ENCODE measurements at places on chromosomes 6 and 20. TPM values are rescaled to one million over a fixed set of nuclear protein-coding genes. Genes with fewer than 3 reads are reported as not detected.

Gene TMEM151B
- not detected for total RNA-seq

Gene SALL4
- not detected for total RNA-seq

Gene CFAP206
- 0.30 TPM for total RNA-seq

Gene TTI1
- total RNA-seq, result 19.7 TPM

Gene CRISP2
- 0.72 TPM for total RNA-seq

Gene ECT2L
- total RNA-seq, result 6.8 TPM

GRCh38 chr6:159693894-159694545 is 979 bp upstream of the SOD2 start:
- H3K27me3 ChIP-seq, result no peaks in the 10 kb centered on the region
- no peaks in the 10 kb centered on the region for H3K36me3 ChIP-seq
- no peak for DNase-seq
- H3K4me1 ChIP-seq, result peaks cover 5% of the 10 kb centered on the region
- H3K4me3 ChIP-seq, result peak overlapping the region; percentile 81
- H3K27ac ChIP-seq, result peak overlapping the region; percentile 92

DNA sequence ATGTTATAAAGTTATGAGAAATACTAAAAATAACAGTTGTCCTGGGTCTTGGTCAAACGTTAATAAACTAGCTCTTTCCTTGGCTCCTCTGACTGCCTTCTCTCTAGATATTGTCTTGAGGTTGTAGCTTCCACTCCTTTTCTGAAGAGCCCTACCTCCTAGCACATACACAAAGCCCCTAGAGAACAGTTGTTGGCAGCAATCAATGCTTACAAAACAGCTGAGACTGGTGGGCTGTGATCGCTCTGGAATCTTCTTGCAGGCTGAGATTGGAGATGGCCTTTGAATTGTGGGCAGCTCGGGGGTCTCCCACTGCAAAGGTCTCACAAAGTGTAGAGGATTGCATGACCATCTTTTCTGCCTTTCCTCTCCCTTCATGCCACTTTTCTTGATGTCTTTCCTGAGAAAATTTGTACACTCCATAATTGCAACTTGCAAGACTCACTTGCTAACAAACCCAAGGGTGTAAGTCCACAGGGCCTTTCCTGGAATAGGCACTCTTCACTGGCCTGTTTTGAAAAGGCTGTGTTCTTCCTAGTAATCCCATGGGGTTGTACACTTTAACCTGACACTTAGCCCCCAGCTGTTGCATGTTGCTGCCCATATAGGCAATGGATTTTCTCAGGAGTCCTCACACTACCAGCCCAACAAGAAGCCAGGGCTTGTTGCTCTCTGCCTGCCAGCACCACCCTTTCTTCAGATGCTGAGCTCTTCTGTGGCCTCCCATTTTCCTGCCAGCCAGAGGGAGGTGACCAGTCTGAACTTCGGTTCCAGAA is 99.9 kb downstream of the TCP11 start:
- DNase-seq, result no peak
- H3K27me3 ChIP-seq, result no peaks in the 10 kb centered on the region

- no peak overlapping the region for H3K4me3 ChIP-seq
- H3K36me3 ChIP-seq, result no peaks in the 10 kb centered on the region
- no peak for DNase-seq
- no peaks in the 10 kb centered on the region for H3K4me1 ChIP-seq
- no peak overlapping the region for H3K27ac ChIP-seq
These were observed 1013.7 kb upstream of the MAP3K7 start for GRCh38 chr6:91600561-91600960.

DNA sequence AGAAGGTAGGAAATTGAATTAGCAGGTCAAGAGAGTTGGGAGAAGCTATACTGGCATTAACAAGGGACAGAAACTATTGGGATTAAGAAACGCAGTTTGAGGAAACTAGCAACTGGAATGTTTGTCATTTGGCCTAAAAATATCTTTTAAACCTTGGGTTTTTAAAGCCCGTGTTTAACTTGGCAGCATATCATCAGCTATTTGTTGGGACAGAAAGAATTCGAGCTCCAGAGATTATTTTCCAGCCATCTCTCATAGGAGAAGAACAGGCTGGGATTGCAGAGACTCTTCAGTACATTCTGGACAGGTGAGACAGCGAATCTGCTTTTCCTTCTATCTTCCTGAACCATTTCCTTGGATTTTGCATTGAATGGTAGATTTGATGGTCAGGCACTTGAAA is 17.8 kb downstream of the ACTR5 start:
- peaks cover 3% of the 10 kb centered on the region for H3K4me1 ChIP-seq
- no peak overlapping the region for H3K4me3 ChIP-seq
- H3K36me3 ChIP-seq, result no peaks in the 10 kb centered on the region
- H3K27ac ChIP-seq, result no peak overlapping the region

DNA sequence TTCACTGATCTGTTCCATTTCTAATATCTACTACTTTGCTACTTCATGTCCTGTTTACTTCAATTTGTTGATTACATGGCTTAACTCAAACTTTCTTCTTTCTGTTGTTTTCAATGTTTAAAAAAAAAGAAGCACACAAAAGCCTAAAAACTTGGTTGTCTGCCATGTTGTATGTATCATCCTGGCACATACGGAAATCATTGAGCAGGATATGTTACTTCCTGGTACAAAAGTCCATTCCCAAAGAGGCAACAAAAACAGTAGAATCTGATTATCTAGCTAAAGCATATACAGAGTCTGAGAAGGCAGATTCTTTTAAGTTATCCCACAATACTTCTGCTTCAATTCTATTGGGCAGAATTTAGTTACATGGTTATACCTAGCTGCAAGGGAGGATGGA is 14.5 kb upstream of the COL12A1 start:
- no peaks in the 10 kb centered on the region for H3K36me3 ChIP-seq
- H3K4me3 ChIP-seq, result no peak overlapping the region
- H3K27ac ChIP-seq, result no peak overlapping the region
- H3K27me3 ChIP-seq, result no peaks in the 10 kb centered on the region

DNA sequence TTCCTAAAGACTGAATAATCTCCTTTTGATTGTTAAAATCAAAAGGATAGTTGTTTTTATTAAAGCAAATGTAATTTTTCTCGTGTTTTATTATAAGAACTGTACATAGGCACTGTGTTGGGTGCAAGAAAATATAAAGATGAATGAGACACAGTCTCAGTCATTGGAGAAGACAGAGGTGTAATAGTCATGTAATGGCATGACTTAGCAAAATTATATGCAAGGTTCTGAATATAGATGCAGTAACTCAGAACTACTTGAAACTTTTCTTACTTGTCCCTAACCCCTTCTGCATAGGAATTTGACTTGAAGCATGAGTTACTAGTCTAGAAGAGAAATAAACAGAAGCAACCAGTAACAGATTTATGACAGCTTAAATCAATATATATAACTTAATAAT is 14.9 kb downstream of the WTAP start:
- no peaks in the 10 kb centered on the region for H3K27me3 ChIP-seq
- no peak overlapping the region for H3K27ac ChIP-seq
- no peak overlapping the region for H3K4me3 ChIP-seq
- H3K36me3 ChIP-seq, result no peaks in the 10 kb centered on the region

DNA sequence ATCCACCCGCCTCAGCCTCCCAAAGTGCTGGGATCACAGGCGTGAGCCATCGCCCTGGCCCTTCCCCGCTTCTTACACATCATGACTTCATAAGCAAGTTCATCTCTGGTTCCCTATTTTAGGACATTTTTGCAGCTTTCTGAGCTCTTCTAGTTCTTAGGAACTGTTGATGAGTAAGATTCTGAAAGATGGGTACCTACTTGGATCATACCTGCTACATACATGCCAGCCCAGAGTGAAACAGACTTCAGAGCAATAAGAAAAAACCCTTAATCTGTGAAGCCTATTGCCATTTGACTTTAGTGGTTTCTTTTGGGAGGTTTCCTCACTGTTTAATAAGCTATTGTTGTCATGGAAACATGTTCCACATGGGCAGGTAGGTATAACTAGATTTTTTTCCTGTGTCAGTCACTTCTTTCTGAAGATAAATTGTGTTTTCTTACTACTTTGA is 27.9 kb upstream of the TMEM217 start:
- H3K36me3 ChIP-seq, result no peaks in the 10 kb centered on the region
- H3K4me3 ChIP-seq, result no peak overlapping the region
- no peak overlapping the region for H3K27ac ChIP-seq
- peaks cover 7% of the 10 kb centered on the region for H3K4me1 ChIP-seq
- DNase-seq, result no peak

- no peaks in the 10 kb centered on the region for H3K27me3 ChIP-seq
- H3K27ac ChIP-seq, result no peak overlapping the region
- no peaks in the 10 kb centered on the region for H3K4me1 ChIP-seq
- DNase-seq, result no peak
- no peaks in the 10 kb centered on the region for H3K36me3 ChIP-seq
These were observed 52.5 kb downstream of the HLA-DPB1 start for GRCh38 chr6:33128318-33128717.

DNA sequence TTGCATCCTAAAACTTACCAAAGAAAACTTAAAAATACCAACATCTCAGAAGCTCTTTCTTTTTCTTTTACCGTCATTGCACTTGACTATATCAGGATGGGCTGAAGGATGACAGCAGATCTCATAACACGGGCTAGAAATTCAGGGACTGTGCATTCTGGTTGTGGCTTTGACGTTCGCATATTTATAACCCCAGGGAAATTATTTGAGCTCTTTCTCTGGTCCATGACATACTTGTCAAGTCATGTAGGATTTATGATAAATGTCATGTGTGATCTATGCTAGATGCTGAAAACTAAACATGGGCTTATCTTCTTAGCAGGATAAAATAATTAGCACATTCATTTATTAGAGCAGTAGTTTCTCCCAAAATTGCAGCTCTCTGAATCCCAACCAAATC is 74.4 kb upstream of the SAMD5 start:
- H3K36me3 ChIP-seq, result no peaks in the 10 kb centered on the region
- H3K27me3 ChIP-seq, result no peaks in the 10 kb centered on the region
- H3K27ac ChIP-seq, result no peak overlapping the region

DNA sequence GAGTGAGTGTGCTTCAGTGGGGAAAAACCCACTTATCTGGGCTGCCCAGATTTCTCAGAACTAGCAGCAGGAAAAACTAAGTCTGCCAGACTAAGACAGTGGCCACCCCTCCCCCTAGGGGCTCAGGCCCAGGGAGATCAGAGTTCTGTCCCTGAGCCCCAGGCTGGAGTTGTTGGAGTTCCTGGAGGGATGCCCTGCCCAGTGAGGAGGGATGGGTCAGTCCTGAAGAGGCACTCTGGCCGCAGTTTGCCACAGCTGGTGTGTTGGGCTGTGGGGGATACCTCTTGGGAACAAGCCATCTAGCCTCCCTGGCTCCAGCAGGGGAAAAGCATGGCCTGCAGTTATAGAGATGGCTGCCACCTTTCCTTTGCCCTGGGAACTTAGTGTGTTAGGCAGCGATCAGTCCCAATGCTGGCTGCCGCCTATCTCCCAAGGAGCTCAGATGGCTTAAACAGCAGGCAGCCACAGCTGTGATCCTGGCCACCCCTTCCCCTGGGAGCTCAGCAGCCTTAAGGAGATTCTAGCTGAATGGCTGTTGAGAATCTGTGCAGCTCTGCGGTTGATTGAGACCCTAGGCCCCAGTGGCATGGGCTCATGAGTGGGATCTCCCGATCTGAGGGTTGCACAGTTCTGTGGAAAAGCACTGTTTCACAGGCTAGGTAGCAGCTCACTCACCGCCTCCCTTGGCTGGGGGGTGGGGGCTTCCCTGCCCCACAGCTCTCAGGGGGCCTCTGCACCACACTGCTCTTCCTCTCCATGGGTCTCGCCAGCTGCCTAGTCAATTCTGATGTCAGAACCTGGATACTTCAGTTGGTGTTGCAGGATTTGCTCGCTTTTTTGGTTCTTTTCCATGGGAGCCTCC is 13.2 kb downstream of the SIRPG start:
- no peaks in the 10 kb centered on the region for H3K27me3 ChIP-seq
- H3K36me3 ChIP-seq, result no peaks in the 10 kb centered on the region
- no peak overlapping the region for H3K4me3 ChIP-seq
- DNase-seq, result no peak

DNA sequence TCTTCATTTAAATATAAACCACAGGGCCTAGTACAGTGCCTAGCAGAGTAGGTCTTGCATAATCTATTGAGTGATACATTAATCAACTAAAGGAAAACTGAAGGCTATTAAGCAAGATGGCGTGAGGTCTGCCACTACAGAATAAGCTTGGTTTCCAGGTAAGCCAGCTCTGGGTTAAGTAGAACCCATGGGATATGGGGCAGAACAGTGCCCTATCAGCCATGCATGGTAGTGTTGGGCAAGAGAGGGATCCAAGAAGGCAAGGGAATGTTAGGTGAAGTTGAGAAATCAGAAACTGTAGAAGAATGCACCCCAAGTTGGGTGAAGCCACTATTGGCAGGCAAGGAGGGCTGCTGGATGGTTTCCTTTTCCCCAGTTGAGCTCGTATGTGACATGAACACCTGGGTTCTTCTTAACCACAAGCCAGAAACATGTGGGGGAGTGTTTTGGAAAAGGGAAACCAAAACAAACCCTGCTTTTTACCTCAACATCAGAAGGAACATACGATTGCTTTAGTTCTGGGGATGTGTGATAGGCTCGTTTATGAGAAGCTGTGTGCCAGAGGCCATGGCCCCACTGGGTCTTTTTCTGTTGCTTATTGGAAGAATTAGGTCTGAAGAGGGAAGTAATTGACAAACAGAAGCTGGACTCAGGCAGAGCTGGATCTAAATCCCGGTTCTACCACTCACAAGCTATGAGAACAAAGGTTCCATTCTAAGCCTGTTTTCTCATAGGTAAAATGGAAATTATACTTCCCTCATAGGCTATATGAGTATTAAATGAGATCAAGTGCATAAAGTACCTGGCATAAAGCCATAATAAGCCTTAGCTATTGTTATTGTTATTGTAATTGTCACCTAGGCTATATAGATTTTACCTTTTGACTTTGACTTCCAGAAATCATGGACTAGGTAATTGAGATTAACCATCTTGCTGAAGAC is 33.5 kb downstream of the NEDD9 start:
- H3K4me3 ChIP-seq, result no peak overlapping the region
- H3K4me1 ChIP-seq, result no peaks in the 10 kb centered on the region
- no peak for DNase-seq
- no peaks in the 10 kb centered on the region for H3K36me3 ChIP-seq

GRCh38 chr20:10843146-10843711 is 169.4 kb upstream of the JAG1 start:
- DNase-seq, result no peak
- H3K4me3 ChIP-seq, result no peak overlapping the region
- H3K27me3 ChIP-seq, result no peaks in the 10 kb centered on the region
